ENCODE measurements at places on chromosomes 13 and 19.

DNA sequence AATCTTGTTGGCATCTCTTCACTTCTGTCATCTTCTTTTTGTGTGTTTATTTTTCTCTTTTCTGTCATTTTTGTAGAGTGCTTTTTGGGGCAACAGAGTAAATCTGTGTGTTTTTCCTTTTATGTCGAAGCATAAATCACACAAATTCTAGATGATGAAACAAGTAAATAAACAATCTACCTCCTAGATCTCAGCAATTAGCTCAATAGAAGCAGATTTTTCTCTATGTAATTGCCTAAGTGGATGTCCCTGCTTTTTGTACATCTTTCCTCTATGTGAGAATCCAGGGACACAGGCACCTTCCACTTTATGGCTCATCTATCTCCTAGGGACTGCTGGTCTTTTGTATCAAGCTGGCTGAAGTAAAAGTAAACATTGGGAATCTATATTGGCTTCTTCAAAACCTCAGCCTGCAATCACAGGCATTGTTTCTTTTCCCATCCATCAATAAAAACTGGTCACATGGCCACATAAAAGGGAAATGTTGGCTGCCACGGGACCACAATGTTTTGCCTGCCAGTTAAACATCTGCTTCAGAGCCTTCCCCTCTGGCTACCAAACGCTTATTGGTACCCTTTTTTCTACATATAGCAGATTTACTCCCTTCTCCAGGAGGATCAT is 323.8 kb downstream of the LMO7 start:
- DNase-seq: peak; percentile 92

DNA sequence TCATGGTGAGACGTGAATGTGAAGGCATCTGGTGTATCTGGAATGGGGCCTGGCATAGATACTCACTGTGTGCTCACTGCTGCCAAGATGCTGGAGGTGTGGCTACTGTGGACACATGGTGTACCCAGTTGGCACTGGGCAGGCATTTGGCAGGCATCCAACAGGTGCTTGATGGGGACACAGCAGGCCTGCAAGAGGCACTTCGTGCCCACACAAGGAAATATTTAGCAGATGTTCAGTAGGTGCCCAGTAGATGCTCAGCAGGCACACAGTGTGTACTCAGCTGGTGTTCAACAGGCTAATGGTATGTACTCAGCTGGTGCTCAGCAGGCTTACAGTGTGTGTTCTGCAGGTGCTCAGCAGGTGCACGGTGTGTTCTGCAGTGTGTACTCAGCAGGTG is 14.2 kb downstream of the CRTC1 start:
- peak; percentile 94 for DNase-seq

DNA sequence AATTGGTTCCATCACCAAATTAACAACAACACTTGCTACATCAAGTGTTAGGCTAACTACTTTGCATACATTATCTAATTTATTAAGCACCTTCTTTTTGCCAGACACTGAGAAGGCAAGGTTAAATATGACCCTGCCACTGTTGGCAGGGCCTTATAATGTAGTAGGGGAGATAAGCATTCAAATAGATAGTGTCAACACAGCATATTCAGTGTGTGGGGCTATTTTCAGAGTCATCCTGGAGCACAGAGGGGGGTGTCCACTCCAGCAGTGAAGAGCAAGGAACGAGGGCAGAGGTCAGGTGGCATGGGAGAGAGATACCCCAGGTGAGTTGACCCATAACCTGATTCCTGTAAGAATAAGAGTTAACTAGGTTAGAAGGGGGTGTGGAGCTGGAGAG is 121.6 kb downstream of the COG6 start:
- DNase-seq: no peak

DNA sequence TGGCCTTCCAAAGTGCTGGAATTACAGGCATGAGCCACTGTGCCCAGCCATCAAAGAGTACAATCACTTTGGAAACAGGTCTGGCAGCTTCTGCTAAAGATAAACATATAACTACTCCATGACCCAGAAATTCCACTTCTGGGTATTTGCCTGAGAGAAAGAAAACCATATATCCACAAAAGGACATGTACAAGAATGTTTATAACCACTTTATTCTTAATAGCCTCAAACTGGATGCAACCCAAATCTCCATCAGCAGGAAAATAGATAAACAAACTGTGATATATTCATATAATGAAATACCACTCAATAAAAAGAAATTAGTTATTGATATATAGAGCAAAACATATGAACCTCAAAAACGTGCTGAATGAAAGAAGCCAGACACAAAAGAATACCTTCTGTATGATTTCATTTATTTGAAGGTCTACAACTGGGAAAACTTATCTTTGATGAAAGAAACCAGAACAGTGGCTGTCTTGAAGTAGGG is 40.5 kb downstream of the TEX26 start:
- DNase-seq: no peak

DNA sequence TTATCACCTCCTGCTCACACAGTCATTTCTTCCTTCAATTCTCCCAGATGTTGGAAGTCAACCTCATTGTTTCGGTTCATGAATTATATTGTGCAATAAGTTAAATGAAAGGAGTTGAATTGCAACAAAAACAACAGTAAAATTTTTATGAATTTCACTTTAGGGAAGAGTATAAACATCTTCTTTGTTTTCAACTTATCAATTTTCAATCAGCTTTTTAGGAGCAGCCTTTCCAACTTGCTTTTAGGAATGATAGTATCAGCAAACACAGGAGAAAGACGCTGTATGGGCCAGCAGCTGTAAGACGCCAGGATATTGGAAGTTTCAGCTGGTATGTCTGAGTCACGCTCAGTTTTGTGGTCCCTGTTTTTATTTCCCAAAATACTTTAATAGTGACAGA is 132.5 kb upstream of the ARGLU1 start:
- no peak for DNase-seq

DNA sequence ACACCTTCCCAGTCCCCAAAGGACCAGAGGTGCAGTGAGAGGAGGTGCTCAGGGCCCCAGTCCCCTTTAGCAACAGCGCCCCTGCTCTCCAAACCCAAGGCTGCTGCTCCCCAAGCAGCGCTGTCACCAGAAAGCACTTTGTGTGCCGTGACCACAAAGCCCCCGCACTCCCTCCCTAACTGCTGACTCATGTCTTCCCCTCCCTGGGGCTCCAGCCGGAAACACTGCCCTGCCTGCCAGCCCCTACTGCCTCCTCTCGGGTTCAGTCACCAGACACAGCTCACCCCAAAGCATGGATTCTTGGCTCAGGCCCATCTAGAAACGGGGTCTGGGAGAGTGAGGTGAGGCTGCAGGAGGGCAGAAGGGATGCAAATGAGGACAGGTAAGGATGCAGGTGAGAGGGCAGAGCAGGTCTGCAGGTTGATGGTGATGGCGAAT is 4.9 kb upstream of the TNFSF14 start:
- no peak for DNase-seq

DNA sequence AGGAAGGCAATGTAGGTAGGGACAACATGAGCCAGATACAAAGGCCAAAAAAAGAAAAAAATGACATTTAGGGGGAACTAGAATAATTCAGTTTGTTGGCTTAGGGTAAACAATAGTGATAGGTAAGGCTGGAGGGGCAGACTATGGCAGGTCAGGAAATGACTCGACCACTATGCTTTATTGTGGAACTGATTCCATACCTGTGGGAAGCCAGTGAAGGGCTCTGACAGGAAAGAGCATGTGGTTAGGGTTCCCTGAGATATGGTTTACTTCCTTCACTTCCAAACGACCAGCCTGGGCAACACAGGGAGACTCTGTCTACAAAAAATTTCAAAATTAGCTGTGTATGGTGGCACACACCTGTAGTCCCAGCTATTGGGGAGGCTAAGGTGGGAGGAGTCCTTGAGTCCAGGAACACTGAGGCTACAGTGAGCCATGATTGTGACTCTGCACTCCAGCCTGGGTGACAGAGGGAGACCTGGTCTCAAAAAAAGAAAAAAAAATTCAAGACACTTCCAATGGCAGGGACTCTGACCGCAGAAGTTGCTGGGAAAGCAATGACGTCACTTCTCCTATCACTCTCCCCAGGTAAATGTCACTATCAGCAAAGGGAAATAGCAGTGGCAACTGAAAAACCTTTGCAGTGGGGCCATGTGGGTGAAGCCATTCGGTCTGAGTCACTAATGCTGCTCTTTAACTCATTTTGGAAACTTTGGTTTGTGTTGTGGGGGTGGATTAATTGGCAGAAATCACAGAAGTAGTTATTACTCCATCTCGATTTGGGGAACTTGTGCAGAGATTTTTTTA is 192.8 kb upstream of the TSC22D1 start:
- DNase-seq: no peak

DNA sequence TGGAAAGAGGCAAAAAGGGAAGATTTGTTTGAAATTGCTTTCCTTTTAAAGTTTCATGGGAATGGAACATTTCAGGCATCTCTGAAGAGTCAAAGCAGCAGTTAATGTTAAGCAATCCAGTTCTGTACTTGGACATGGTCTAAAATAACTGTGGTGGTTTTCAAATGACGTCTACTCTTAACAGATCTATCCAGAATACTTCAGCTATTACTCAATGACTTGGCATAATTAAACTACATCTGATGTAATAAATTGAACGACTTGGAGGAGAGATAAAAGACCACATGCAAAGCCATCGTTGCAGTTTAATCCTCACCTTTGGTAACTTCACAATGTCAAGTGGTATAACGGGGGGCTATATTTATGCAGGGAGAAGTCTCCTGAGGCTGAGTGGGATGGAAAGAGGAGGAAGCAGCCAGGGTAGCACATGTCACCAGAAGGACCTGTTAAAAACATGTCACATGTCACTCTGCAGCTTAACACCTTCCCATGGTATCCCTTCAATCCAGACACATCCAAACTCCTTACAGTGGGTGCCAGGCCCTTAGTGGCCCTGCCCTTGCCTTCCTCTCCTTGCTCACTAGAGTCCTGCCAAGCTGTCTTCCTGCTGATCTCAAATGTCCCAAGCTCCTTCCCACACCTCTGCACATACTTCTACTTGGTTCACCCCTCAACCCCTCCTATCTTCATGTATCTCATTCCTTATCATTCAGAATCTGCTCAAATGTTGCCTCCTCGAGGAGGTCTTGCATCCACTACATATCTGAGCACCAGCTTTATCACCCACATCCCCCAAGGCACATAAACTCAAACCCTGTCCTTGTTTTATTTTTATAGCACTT is 327.8 kb downstream of the SUCLA2 start:
- DNase-seq: no peak

- DNase-seq: no peak
Measured at GRCh38 chr13:94617389-94618000, 15.8 kb downstream of the GPR180 start.

- peak; percentile 62 for DNase-seq
Measured at GRCh38 chr13:99176309-99177276, 24.1 kb upstream of the UBAC2 start.
